ENCODE measurements at places on chromosomes 12 and 14. TPM values are rescaled to one million over a fixed set of nuclear protein-coding genes. Genes with fewer than 3 reads are reported as not detected.

DNA sequence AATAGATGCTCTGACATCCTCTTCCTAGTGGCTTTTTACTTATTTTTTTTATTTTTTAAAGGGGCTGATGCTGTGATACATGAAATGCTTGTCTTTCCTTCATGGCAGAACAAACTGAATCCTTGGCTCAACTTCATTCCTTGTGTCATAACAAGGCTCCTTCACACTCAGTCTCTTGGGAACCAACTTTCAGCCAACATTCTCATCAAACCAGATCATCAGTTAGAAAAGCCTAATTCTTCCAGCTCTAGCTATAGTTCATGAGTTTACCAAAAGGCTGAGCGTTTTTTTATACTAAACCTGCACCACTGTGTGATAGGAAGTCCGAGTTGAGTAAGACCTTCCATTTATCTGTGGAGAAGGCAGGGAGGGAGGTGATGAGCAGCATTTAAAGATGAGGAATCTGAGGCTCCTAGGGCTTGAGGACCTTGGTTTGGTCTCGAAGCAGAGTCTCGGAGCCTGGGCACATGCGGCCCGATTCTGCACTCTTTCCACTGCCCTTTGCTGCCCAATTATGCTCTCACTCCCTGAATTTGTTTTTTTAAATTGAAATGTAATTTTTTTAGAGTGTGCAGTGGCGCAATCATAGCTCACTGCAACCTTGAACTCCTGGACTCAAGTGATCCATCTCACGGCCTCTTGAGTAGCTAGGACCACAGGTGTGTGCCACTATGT lies 8.2 kb downstream of the GPRC5D start:
- ATAC-seq, result no peak

DNA sequence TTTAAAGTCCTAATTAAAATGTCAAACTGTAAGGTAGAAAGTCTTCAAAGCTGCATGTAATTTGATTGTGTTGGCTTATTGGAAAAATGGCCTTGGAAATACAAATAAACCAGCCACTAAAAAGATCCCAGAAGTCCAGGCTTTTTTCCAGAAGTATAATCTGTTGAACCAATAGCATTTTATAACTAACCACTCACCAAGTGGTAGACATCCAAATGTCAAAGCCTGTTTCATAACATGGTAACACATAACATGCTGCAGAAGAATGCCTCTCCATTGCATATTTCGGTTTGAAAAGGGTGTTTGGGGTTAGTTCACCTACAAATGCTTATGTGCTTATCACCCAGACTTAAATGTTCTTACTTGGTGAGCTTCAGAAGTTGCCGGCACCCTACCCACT lies 183.7 kb upstream of the DIO2 start:
- ATAC-seq, result no peak

GRCh38 chr14:20247646-20248246 lies 8.7 kb downstream of the OR11H4 start:
- ATAC-seq, result no peak

DNA sequence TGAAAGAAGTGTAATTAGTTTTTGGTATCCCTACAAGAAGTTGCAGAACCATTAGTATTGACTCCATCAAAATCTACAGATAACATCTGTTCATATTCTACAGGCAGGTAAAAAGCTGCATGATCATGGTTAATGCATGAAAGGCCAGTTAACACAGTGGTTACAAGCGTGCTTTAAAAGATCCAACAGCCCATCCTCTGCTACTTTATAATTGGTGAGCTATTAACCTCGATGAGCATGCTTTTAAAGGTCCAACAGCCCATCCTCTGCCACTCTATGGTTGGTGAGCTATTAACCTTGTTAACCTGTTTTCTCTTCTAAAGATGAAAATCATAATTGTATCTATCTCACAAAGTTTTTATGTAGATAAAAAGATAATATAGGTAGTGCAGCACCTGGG lies 289.3 kb downstream of the DUSP6 start:
- no peak for ATAC-seq

DNA sequence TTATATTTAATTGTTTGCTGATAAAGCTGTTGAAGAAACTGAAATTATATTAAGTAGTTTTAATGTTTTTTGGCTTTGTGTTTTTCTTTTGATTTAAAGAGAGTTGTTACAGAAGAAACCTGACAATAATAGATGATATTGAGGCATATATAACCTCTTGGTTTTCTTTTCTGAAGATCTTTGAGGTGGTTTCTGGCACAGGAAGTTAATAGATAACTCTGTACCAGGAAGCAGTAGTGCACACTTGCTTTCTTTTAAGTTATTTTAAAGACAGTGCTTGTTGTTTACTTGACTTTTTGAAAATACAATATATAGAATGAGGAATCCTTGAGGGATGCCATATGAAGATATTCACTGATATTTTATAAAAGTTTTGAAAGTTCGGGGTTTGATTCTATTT lies 209.0 kb upstream of the FBXO33 start:
- no peak for ATAC-seq

DNA sequence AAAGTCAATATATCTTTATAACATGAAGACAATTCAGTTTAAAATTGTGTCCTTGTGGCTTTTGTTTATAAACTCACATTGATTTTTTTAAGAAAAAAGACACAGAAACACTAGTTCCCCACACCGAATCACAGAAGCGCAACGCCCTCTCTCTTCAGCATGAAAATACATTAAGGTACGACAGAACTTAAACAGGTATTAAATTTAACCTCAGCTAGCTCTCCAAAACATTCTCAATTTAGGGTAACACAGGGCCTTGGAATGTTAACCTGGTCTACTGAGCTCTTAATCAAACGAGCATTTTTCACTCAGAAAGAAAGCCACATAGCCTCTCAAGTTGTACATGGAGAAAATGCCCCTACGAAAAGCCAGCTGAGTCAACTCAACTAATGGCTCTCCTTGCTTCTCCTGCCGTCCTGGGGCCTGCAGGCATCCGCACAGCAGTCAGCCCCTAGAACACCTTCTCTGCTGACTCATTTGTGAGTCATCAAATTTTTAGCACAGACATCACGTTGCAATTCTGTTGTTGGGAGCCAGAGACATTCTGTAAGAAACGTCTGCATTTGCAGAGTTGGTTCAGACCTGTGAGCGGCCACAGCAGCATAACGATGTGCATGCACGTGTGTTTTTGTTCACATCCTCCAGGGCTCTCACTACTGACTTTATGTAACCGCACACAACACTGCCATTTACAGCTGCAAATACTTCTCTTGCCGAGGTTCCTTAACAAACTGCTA lies 141.6 kb downstream of the ITPR2 start:
- ATAC-seq, result no peak

GRCh38 chr12:108309674-108310312 lies 29.3 kb downstream of the CMKLR1 start:
- ATAC-seq, result no peak

GRCh38 chr12:32413412-32413811 lies 14.1 kb downstream of the FGD4 start:
- no peak for ATAC-seq

GRCh38 chr14:58587271-58587670 lies 50.5 kb upstream of the DACT1 start:
- no peak for ATAC-seq

- no peak for ATAC-seq
Observed at GRCh38 chr14:74204491-74204890, 34.8 kb upstream of the VSX2 start.

DNA sequence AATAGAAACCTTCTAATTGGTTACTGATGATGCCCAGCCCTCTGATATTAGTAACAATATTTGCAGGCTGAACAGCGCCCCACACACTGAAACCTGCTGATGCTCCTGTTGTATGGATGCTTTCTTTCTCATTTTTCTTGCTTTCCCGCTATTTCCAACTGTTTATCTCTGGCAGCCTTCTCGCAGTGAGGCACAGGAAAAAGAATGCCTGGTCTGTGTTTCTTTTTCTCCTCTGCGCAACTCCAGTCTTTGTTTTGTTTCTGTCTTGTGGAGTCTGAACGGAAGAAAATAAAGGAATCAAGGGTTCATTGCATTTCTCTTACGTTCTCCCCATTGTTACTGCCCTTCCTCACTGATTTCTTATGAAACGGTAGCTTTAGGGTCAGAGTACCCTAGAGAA lies 451.2 kb downstream of the EGLN3 start:
- ATAC-seq, result no peak

DNA sequence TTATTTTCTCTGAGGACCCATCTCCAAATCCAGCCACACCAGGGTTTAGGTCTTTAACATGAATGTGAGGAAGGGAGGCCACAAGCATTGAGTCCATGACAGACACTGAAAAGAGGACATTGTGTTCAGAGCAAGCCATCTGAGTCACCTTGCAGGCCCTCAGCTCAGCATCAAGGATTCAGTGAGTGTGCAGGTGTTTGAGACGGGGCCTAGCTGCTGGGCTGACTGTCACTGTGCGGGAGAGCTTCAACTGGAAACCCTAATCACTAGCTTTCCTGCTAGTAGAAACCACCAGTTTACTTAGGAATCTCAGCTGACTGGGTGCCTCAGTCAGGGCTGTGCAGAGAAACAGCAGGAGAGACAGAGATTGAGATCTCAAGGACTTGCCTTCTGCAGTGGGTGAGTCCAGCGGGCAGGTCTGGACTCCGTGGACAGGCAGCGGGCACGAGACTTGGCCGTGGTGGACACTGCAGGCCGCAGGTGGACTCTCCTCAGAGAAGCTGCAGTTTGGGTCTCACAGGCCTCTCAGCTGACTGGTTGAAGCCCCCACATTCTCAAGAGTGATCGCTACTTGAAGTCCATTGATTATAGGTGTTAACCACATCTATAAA lies 86.1 kb upstream of the DYNC1H1 start:
- peak; percentile 47 for ATAC-seq

Gene EFS
- not detected for total RNA-seq

Gene CLEC2A
- total RNA-seq, result not detected

Gene SLC6A15
- 0.78 TPM for total RNA-seq

Gene RNASE1
- not detected for total RNA-seq
